ENCODE measurements at places on chromosomes 4 and X. TPM values are rescaled to one million over a fixed set of nuclear protein-coding genes. Genes with fewer than 3 reads are reported as not detected.

DNA sequence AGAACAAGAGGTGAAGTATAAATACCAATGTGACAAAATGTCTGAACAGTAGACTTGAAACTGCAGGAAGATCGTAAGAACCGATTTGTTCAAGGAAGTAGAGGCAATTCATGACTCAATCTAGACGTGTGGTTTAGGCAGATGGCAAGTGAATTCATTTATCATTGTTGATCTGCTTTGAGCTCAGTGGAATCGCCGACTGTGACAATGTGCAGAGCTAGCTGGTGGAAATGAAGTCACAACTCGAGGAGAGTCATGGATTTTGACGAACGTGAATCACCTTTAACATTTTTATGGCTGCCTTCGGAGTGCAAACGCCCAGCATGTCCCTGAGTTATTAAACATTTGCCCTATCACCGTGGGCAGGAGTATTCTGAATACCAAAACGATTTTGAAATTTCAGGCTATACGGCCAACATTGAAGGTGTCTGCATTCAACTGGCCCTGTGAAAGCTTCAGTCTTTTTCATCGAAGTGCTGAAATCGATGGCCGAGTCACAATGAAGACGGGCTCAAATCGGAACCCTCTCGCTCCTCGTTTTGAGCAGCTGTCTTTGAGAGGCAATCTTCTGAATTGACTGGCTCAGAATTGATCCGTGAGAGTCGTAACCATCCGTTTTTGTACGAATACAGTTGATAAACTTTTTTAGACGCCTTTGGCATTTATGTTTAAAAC lies 689 bp upstream of the OGT start:
- H3K4me3 ChIP-seq: peak overlapping the region; percentile 75
- peak overlapping the region; percentile 95 for H3K27ac ChIP-seq
- DNase-seq: no peak
- no peaks in the 10 kb centered on the region for H3K36me3 ChIP-seq
- no peaks in the 10 kb centered on the region for H3K27me3 ChIP-seq
- H3K4me1 ChIP-seq: no peaks in the 10 kb centered on the region

Gene NCAPG
- total RNA-seq: 0.25 TPM

- no peak overlapping the region for H3K27ac ChIP-seq
- H3K36me3 ChIP-seq: peaks cover 2% of the 10 kb centered on the region
- H3K4me3 ChIP-seq: no peak overlapping the region
Observed at GRCh38 chr4:2910409-2910808, 52.8 kb downstream of the NOP14 start.

Gene DSPP
- total RNA-seq: not detected

- H3K36me3 ChIP-seq: no peaks in the 10 kb centered on the region
- H3K27ac ChIP-seq: no peak overlapping the region
- DNase-seq: no peak
- no peaks in the 10 kb centered on the region for H3K27me3 ChIP-seq
Observed at GRCh38 chr4:72631296-72631695, 62.3 kb upstream of the ADAMTS3 start.

GRCh38 chr4:68997040-68997439 lies 45.4 kb upstream of the UGT2A3 start:
- H3K4me1 ChIP-seq: no peaks in the 10 kb centered on the region
- no peak for DNase-seq
- H3K4me3 ChIP-seq: no peak overlapping the region
- no peaks in the 10 kb centered on the region for H3K36me3 ChIP-seq

GRCh38 chrX:38868941-38869401 lies 67.7 kb downstream of the MID1IP1 start:
- H3K4me1 ChIP-seq: peaks cover 10% of the 10 kb centered on the region
- H3K4me3 ChIP-seq: no peak overlapping the region
- H3K27me3 ChIP-seq: no peaks in the 10 kb centered on the region
- DNase-seq: peak; percentile 38
- H3K36me3 ChIP-seq: no peaks in the 10 kb centered on the region

GRCh38 chr4:124067046-124067445 lies 645.5 kb downstream of the ANKRD50 start:
- no peak overlapping the region for H3K4me3 ChIP-seq
- peaks cover 1% of the 10 kb centered on the region for H3K4me1 ChIP-seq
- H3K36me3 ChIP-seq: no peaks in the 10 kb centered on the region
- H3K27ac ChIP-seq: no peak overlapping the region
- DNase-seq: no peak
